NCI-H460 (cell line): ENCODE measurements at places on chromosomes 16 and 17. TPM values are rescaled to one million over a fixed set of nuclear protein-coding genes. Genes with fewer than 3 reads are reported as not detected.

The PARD6A gene
- 3.4 and 6.5 TPM in 2 replicates for total RNA-seq

The FKBP10 gene
- total RNA-seq: 264 and 267 TPM in 2 replicates

GRCh38 chr16:84607061-84607460, 10.8 kb downstream of the COTL1 start:
- no peak for DNase-seq

- no peak for DNase-seq
Observed at GRCh38 chr16:46743232-46743719, 4.9 kb downstream of the MYLK3 start.

GRCh38 chr17:60656499-60656898, 21.2 kb upstream of the BCAS3 start:
- DNase-seq: no peak

GRCh38 chr16:16863672-16864071, 484.7 kb downstream of the NPIPA7 start:
- DNase-seq: no peak
